ENCODE measurements at places on chromosomes 4 and X.

GRCh38 chrX:69124108-69124507 lies 41.1 kb downstream of the PJA1 start:
- no peak for DNase-seq

GRCh38 chrX:15939737-15940136 lies 85.1 kb upstream of the AP1S2 start:
- DNase-seq = no peak

GRCh38 chrX:144715337-144715736 lies 532.0 kb upstream of the SPANXN1 start:
- no peak for DNase-seq

DNA sequence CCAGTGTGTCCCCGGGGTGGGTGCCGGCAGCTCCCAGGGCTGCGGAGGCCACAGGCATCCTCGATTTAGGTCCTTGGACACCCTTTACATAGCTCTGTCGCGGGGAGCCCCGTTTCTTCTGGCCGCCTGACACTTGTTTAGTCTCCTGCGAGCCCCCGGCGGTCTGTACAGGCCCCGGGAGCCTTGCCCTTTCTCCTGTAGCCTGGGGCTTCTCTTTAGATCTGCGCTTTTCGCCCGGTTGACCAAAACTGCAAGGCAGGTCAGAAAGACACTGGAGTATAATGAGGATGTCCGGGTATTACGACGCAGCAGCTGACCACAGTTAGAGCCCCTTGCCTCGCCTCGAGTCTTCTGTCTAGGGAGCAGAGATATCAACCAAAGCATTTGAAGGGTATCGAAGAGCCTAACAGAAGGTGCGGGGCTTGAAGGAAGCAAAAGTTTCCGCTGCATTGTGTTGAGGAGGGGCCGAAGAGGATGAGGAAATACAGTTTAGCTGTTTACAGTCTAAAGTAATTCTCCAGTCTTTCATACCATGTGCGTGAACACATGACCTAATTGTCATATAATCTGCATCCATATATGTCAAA lies 479 bp downstream of the BRCC3 start:
- DNase-seq = no peak

- no peak for DNase-seq
These were observed 3.8 kb downstream of the FGFRL1 start for GRCh38 chr4:1015179-1015578.
